ENCODE measurements at places on chromosomes 5 and 9.

- no peak for DNase-seq
Observed at GRCh38 chr9:21082671-21083070, 4.9 kb upstream of the IFNB1 start.

DNA sequence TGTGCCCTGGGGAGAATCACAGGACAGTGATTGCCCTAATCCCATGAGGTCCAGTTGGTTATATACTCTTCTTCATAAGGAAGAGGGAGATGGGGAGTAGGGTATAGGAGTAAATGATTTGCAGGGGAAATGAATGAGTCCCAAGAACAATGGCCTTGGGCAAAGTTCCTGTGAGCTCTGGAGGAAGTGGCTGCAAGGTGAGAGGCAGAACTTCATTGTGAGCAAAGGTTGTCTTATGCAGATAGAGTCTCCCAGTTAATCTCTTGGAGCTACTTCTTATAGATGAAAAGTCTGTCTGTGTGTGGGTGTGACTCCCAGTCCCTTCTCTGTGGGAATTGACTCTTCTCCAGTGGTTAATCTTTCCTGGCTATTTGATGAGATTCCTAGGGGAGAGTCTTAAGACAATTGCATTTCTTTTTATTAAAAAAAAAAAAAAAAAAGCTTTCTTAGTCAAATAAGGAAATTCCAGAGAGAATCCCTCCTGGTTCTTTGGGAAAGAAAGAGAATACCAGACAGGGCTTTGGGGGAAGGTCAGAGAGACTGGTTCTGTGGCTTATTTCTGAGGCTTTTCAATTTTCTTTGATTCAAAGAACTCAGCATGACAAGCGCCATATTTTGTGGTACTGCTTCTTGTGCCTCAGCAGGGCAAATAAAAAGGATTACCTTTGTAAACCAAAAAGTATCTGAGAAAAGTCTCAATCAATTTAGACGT is 33.6 kb upstream of the MEGF10 start:
- no peak for DNase-seq

GRCh38 chr5:170769246-170769645 is 14.3 kb upstream of the GABRP start:
- no peak for DNase-seq

GRCh38 chr5:92527311-92528078 is 1053.5 kb downstream of the NR2F1-AS1 start:
- DNase-seq: no peak

- no peak for DNase-seq
Observed at GRCh38 chr9:106761493-106761892, 101.5 kb upstream of the ZNF462 start.

DNA sequence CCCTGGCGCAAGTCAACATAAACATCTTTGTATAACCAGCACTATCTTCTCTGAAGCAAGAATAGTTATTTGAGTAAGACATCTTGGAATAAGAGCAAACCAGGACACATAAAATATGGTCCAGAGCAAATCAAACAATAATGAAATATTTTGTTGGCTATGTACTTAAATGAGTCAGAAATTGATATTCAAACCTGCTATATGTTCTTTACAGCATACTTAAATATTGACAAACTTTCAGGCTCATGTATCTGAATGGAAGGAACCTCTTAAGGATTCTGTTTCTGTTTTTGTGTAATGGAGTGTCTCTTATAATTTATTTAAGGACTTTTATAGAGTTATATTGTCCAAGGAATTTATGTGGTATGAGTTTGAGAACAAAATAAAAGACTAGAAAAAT is 747.3 kb downstream of the EFNA5 start:
- DNase-seq: no peak

DNA sequence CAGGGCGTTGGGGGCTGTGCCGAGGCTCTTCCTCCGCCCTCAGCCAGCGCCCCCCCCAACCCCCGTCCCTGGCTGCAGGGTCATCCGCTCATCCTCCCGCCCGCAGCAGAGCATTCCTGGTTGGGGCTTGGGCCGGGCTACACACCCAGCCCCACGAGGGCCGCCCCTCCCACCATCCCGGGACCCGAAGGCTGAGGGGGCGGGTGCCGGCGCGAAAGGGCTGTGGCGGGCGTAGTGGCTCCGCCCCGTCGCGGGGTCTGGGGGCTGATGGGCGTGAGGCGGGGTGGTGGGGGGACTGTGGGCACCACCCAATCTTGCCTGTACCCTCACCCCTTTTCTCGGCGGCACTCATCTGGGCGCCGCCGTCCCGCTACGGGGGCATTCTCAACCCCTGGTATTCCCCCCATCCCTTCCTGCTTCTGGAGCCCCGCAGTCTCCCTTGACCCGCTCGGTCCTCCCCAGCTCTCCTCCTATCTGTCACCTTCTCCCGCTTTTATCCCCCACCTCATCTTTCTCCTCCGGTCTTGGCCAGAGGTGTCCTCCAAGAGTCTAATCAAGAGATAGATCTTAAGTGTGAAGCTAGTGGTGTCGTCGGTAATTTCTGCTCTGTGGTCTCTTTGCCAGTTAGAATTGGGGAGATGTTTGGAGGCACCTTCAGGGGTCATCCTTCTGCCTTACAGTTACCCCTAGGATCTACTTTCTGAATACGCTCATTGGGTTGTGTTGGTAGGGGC is 1.6 kb downstream of the FER start:
- DNase-seq: no peak

- no peak for DNase-seq
Observed at GRCh38 chr5:65742565-65743231, 20.7 kb downstream of the NLN start.

GRCh38 chr9:106717686-106718085 is 145.3 kb upstream of the ZNF462 start:
- no peak for DNase-seq

GRCh38 chr5:55387865-55388264 is 80.1 kb downstream of the MTREX start:
- no peak for DNase-seq

DNA sequence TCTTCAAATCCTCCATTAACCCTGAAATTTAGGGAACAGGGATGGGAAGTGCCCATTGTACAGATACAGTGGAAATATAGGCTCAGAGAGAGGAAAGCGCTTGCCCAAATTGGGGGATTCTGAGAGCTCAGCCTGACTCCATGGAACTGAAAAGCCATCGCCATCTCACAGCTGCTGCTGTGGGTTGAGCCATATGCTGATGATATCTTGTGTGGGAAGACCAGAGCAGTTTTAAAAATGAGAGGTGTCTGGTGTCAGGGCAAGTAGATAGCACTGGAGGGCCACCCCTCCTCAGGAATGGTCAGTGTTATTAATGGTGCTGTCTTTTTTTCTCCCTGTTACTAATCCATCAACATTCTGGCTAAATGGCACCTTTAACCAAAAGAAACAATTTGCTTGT is 50.9 kb upstream of the C5orf58 start:
- no peak for DNase-seq

DNA sequence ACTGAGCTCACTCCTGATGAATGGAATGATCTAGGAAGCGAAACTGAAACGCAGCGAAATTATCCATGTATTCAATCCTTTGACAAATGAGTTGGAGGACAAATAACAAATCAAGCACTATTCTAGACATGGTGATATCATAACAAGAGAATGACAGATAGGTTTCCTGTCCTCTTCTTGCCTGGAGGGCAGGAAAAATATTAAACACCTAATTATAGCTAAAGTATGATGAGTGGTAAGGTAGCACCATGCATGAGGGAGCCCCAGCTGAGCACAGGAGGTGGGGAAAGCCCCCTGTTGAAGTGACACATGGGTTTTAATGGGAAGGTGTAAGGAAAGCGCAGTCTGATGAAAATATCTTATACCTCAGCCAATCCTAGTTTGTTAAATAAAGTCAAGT is 225.2 kb downstream of the NPR3 start:
- DNase-seq: no peak

GRCh38 chr9:87786876-87787275 is 61.0 kb downstream of the CTSL start:
- no peak for DNase-seq

GRCh38 chr5:35213608-35214007 is 16.7 kb downstream of the PRLR start:
- DNase-seq: no peak

DNA sequence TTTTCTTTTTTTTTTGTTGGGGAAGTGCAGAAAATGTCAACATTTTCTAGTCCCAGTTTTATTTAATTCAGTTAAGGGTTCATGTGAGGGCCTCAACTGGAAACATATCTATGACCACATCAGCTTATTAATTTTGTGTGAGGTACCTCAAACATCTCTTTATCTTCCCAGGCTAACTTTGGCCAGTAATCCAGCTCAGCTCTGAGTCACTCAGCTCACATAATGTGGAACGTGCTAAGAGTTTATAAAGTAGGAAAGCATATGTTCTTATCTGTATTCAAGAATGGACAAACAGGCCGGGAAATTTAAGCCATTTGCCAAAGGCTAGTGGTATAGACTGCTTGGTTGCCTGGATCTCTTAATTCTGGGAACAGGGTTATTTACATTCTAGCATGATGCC is 118.4 kb downstream of the INSYN2B start:
- DNase-seq: no peak

- no peak for DNase-seq
Observed at GRCh38 chr9:3012842-3013241, 168.9 kb upstream of the PUM3 start.

GRCh38 chr5:150560401-150561191 is 52.7 kb downstream of the NDST1 start:
- peak; percentile 61 for DNase-seq

DNA sequence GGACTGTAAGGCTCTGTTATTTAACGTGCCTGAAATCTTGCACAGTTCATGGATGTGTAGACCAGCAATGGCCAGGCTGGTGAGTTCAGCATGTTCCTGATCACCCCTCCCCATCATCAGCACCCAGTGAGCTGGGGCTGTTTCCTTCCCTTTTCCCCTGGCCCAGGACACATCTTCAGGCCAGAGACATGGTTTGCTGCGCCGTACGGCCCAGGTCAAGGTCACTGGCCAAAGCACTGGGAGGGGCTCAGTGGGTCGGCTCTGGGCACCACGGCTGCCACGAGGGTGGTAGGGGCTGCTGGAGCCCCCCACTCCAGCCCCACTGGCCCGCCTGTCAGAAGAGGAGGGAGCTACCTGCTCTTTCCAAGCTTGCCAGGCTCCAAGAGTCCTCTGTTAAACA is 55.9 kb downstream of the SEMA4D start:
- DNase-seq: no peak

GRCh38 chr5:115820846-115821245 is 4.4 kb upstream of the CDO1 start:
- no peak for DNase-seq

GRCh38 chr5:38370358-38371100 is 112.2 kb downstream of the EGFLAM start:
- DNase-seq: no peak

GRCh38 chr5:56306433-56307150 is 73.5 kb upstream of the ANKRD55 start:
- peak; percentile 31 for DNase-seq

Measured in NCI-H774 (cell line).